ENCODE measurements at places on chromosomes 6 and 20. TPM values are rescaled to one million over a fixed set of nuclear protein-coding genes. Genes with fewer than 3 reads are reported as not detected.

DNA sequence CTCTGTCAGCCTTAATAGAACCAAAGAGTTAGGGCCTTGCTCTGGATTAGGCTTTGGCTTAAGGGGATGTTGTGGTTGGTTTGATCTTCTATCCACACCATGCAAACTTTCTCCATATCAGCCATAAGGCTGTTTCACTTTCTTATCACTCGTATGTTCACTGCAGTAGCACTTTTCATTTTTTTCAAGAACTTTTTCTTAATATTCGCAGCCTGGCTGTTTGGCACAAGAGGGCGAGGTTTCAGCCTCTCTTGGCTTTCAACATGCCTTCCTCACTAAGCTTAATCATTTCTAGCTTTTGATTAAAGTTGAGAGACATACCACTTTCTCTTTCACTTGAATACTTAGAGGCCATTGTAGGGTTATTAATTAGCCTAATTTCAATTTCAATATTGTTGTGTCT lies 193.1 kb downstream of the NRN1 start:
- no peak for DNase-seq

DNA sequence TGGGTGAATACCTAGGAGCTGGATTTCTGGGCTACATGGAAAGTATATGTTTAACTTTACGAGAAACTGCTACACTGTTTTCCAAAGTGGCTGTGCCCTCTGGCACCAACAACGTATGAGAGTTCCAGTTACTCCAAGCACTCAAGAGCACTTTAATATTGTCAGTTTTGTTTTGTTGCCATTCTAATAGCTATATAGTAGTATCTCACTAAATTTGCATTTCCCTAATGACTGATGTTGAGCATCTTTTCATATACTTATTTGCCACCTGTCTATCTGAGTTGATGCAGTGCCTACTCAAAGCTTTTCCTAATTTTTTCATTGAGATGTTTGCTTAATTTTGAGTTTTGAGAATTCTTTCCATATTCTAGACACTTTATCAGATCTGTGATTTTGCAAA lies 76.7 kb downstream of the IYD start:
- no peak for DNase-seq

DNA sequence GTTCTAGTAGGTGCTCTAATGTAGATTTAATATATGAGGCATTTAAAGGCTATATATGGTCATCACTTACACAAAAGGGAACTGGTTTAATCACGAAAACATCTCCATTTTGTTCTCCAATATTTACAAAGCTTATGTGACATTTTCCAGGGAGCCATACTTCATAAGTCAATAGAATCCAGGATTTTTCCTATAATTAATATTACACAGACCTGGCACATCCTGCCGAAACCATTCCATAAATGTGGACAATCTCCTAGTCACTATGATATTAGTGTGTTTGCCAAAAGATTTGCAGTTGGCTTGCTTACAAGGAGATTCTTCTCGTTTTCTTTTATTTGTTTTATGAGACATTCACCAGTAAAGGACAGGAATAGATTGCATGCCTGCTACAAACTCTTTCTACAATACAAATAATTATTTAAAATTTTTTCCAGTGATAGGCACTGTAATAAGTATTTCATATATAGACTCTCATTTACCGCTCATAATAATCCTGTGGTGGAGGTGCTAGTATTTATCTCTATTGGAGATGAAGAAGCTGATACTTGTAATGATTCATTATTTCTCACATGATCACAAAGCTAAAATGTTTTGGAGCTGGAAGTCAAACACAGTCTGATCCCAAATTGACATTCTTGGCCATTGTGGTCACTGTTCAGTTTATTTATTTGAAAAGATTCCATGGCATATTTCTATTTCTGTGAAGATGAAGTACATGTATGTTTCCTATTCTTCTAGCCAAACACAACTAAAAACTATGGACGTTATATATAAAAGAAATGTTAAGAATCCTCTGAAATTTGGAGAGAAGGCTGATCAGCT lies 597.0 kb downstream of the HTR1B start:
- no peak for DNase-seq

DNA sequence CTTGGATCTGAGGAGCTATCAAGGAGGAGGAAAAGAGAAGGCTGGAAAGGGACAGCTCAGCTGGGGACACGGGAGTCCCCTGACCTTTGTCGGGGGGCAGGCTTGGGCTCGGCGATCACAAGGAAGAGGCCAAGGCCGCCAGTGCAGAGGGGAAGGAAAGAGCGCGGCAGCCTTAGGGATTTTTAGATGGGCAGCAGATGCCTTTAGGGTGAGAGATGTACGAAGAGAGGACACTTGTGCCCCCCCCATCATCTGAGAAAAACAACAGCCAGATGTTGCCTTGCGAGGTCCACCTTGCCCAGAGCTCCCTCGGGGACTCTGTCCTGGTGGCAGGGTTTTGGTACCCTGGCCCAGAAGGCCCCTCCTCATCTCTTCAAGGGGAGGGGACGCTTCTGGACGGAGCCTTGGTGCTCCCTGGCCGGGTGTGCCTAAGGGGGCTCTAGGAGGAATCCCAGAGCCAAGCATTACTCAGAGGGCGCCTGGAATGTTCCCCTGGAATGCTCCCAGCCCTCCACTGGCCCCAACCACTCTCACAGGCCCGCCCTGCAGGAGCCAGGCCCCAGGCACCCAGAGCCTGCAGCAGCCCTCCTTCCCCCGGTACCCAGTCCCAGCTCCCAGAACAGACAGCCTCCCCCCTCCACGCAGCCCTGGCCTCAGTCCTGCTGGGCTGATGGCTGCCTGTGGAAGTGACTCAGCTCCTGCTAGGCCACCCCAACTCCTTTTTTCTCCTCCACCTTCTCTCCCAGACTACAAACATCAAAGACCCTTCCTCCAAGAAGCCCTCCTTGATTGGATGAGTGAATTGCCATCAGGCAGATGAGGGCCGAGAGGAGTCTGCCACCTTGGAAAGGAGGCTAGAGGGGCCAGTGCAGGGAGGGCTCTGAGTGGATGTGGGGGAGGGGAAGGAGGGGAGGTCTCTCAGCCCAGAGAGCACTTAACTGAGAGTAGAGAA lies 1.8 kb downstream of the ADAM33 start:
- DNase-seq, result no peak

- DNase-seq, result no peak
Observed at GRCh38 chr20:32034581-32035425, 17.2 kb upstream of the HCK start.

Gene WFDC5
- not detected for total RNA-seq
